ENCODE measurements at places on chromosomes 2 and 18.
A peak's percentile ranks its signal among the peaks of the same experiment; 100 is the strongest.

- DNase-seq = no peak
Observed at GRCh38 chr2:10581021-10581420, 108.8 kb downstream of the NOL10 start.

DNA sequence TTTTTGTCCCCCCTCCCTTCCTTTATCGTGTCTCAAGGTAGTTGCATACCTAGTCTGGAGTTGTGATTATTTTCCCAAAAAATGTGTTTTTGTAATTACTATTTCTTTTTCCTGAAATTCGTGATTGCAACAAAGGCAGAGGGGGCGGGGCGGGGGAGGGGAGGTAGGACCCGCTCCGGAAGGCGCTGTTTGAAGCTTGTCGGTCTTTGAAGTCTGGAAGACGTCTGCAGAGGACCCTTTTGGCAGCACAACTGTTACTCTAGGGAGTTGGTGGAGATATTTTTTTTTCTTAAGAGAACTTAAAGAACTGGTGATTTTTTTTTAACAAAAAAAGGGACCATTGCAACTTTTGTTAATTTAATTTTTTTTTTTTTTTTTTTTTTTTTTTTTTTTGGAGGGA, 2.1 kb downstream of the SOX11 start:
- peak; percentile 65 for DNase-seq

DNA sequence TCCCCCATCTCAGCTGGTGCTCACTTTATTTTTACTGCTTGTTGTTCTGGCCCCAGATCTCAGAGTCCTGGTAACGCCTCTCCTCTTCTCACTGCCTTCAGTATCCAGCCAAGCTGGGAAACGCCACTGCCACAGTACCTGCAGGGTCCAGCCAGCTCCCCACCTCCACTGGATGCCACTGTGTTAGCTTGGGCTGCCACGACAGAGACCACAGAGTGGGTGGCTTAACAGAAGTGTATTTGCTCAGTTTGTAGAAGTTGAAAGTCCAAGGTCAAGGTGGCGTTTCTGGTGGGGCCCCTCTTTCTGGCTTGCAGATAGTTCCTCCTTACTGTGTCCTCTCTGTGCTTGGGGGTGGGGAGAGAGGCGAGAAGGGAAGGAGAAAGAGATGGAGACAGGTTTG, 107.1 kb downstream of the AGAP1 start:
- no peak for DNase-seq

GRCh38 chr2:181466661-181467576, 9.7 kb downstream of the ITGA4 start:
- no peak for DNase-seq

DNA sequence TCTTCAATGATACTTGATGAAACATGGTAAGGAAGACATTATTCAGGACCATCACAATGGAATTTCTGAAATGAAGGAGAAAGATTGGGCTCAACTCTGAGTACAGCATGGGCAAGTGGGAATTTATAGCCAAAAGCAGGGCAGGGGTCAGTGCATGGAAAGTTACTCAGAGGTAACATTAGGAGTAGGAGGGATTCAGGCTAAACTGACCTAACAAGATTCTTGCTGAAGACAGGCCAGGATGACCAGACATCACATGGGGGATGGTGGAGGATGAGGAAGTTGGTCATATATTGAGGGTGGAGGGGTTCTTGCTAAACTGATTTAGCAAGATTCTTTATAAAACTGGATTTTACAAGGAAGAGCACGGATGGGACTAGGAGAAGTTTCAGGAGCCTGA, 489.8 kb downstream of the ADCYAP1 start:
- no peak for DNase-seq

All from right hindlimb (tissue), 1 donor.